ENCODE measurements at places on chromosomes 2 and 18. TPM values are rescaled to one million over a fixed set of nuclear protein-coding genes. Genes with fewer than 3 reads are reported as not detected.

DNA sequence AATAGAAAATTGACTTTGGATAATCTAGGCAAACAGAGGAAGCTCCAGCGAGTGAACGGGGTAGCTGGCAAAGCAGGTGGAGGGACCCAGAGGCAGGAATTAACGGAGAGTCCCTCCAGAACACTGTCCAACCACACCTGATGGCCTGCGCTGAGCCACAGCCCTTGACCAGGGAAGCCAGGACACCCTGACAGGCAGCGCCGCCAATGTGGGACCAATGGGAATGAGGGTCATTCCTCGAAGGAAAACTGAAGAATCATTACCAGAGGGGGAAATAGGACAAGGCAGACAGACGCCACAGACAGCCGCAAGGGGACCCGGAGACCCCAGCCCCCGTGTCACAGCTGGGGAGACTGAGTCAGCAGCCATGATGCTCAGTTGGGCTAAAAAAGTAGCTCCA lies 40.8 kb downstream of the HDAC4 start:
- DNase-seq = no peak

GRCh38 chr2:165280356-165280755 lies 41.1 kb downstream of the SCN2A start:
- no peak for DNase-seq

DNA sequence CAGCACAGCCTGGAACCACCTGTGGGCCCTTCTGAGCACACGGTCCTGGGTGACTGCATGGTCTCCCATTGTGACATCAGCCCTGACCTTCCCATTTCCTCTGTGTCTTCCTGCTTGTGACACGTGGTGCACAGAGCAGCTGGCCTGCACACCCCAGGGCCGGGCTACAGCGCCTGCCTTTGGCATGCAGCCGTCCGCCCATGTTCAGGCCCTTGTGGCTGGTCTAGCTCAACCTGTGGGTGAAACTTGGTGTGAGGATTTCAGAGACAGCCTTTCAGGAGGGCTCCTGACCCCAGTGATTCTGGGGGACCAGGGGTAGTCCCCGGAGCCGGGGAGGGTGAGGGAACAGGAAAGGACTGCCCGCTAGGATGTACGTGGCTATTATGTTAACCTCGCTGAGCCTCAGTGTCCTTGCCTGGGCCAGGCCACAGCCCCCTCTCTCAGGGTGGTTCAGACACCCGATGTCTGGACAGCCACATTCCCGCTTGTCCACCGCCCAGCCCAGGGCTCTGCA lies 284.8 kb upstream of the HS6ST1 start:
- peak; percentile 67 for DNase-seq

The FEV gene
- not detected for total RNA-seq

The LRP2 gene
- 0.09 TPM for total RNA-seq

The AQP12A gene
- not detected for total RNA-seq

All from aorta (tissue), 5 donors.